ENCODE measurements at places on chromosomes 7 and 10. TPM values are rescaled to one million over a fixed set of nuclear protein-coding genes. Genes with fewer than 3 reads are reported as not detected.

Gene SEMA4G
- total RNA-seq = 18.9 TPM

Gene HTR5A
- not detected for total RNA-seq

Gene TMEM270
- not detected for total RNA-seq

Gene ASB4
- total RNA-seq = 0.10 TPM

Gene TMEM236
- 2.4 TPM for total RNA-seq

Gene EVX1
- not detected for total RNA-seq

Gene OR2F1
- total RNA-seq = not detected

DNA sequence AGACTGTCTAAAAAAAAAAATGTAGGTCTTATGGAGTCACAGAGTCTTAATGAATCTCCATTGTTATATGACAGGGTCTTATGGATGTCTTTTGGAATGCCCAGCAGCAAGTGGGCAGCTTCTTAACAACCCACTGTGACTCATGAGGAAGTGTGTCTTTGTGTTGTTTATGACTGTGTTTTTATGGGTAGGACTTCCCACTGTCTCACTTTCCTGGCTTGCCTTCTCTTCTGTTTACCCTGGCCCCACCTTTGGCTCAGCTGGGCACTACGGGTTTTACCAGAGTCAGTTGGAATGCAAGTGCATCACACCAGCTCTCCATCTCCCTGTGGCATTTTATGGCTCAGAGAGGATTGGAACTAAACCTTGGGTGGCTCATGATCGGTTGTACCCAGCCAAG, 580.5 kb downstream of the AUTS2 start:
- no peak for DNase-seq
- no peaks in the 10 kb centered on the region for H3K36me3 ChIP-seq
- peaks cover 5% of the 10 kb centered on the region for H3K4me1 ChIP-seq
- no peaks in the 10 kb centered on the region for H3K27me3 ChIP-seq
- H3K4me3 ChIP-seq = no peak overlapping the region

DNA sequence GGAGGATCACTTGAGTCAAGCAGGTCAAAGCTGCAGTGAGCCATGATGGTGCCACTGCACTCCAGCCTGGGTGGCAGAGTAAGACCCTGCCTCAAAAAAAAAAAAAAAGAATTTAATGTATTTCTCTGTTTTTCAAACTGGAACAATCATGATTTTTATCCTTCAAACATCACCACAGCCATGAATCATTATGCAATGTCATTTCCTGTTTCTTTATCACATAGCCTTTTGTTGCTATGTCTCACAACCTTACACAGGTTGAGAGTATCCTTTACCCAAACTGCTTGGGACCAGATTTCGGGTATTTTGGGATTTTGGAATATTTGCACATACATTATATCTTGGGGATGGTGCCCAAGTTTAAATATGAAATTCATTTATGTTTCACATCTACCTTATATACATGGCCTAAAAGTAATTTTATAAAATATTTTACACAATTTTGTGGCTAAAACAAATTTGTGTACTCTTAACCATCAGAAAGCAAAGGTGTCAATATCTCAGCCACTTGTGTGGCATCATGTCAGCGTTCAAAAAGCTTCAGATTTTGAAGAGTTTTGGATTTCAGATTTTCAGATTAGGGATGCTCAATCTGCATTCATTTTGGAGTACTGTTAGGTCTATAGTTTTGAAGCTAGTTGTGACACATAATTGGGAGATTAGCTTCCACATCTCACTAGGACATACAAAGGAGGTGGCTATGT, 8.2 kb downstream of the NT5C3A start:
- no peak overlapping the region for H3K27ac ChIP-seq
- peaks cover 8% of the 10 kb centered on the region for H3K4me1 ChIP-seq
- no peak overlapping the region for H3K4me3 ChIP-seq
- H3K36me3 ChIP-seq = no peaks in the 10 kb centered on the region
- no peak for DNase-seq

DNA sequence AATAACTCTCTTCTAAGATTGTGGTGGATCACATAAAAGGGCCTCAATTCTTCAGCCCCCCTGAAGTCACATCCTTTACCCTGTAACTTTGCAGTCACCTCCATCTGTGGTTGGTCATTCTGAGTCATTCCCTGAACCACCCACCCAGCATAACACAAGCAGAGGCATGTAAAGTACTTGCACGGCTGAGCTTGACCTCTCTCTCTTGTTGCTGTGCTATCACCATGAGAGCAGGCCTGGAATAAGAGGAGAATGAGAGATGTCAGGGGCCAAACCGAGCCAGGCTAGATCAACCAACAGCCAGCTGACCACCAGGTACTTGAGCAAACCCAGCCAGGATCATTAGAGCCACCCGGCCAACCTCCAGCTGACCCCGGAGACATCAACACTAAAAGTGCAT, 13.5 kb upstream of the STK17A start:
- no peaks in the 10 kb centered on the region for H3K36me3 ChIP-seq
- H3K4me1 ChIP-seq = peaks cover 10% of the 10 kb centered on the region
- H3K27me3 ChIP-seq = no peaks in the 10 kb centered on the region

DNA sequence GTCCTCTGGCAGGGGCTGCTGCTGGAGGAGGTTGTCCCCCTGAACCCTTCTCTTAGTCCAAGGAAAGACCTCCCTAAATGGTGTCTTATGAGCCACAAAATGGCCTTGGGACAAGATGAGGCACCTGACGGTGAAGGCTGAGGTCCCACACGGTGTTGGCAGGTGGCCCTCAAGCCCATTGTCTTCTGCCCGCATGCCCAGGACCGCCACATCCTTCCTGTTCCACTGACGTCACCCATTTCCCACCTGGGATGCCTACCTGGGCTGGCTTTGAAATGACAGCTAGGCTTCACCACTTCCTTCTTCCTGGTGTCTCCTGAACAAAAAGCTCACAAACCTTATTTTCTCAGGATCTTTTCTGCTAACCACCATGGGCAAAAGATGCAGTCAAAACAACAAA, 2.1 kb upstream of the DMBT1 start:
- DNase-seq = no peak
- no peaks in the 10 kb centered on the region for H3K36me3 ChIP-seq
- H3K27me3 ChIP-seq = no peaks in the 10 kb centered on the region
- H3K4me1 ChIP-seq = peaks cover 3% of the 10 kb centered on the region
- no peak overlapping the region for H3K27ac ChIP-seq
